CD4-positive, alpha-beta T cell (primary cell): ENCODE measurements at places on chromosomes 1 and 21.

- no peak for DNase-seq
Observed at GRCh38 chr21:21559285-21560045, 561.3 kb downstream of the NCAM2 start.

DNA sequence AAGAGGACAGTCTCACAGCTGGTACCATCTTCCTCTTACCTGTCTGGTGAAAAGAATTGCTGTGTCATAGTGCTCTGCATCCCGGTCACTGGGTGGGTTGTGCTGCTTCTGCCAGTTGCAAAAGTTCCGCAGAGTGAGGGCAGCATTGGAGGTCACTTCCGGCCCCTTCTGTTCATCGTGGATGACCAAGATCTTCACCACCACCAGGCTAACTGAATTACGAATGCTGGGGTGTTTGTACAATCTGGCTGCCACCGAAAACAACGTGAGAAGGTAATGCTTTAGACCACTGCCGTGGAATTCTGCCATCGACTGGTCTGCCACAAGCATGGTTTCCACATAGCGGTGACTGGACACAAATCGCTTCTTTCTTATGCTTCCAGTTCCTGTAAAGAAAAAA lies 2.9 kb downstream of the ADAMTS1 start:
- no peak for DNase-seq

DNA sequence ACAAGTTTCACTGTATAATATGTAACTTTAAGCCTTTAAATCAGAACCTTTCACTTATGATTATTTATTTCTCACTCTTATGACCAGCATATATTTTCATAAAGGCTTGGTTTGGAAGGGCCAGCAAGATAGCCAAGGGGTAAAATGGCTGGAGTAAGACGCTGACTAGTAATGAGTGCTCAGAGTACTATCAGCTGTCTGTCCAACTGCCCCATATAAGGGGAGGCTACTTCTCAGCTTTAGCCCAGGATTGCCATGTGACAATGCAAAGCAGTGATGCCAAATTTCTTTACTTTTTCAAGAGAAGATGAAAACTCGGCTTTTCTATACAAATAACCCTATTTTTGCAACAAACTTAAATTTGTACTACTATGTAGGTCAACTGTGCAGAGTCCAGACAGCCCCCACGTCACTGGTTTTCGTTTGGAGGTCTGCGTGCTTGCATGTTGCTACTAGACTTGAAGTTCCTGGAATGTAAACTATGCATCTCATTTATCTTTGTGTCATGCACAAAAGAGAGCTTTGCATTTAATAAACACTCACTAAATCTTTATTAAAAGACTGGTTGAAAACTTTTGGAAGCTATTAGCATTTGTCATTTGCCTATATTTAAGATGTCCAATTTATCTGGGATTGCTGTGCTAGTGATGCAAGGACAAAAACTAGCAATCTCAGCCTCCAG lies 110.4 kb downstream of the TNFSF18 start:
- DNase-seq, result no peak

- no peak for DNase-seq
Observed at GRCh38 chr1:228190182-228190581, 17.7 kb upstream of the OBSCN start.

GRCh38 chr21:44370027-44370735 lies 16.8 kb downstream of the TRPM2 start:
- no peak for DNase-seq

- no peak for DNase-seq
Observed at GRCh38 chr1:172254521-172255222, 165.8 kb upstream of the C1orf105 start.

GRCh38 chr1:192564099-192564498 lies 11.5 kb upstream of the RGS1 start:
- no peak for DNase-seq

DNA sequence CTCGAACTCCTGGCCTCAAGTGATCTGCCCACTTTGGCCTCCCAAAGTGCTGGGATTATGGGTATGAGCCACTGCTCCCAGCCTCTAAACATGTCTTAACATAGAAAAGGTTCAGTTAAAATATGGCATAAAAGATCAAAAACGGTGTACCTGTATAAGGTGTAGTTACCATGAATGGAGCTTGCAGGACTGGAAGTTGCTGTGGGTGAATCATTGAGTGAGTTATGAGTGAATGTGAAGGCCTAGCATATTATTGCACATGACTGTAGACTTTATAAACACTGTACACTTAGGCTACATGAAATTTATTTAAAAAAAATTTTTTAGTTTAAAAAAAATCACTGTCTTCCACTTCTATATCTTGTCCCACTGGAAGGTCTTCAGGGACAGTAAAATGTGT lies 15.7 kb downstream of the ABCD3 start:
- no peak for DNase-seq

GRCh38 chr1:155218854-155219591 lies 10.5 kb downstream of the MTX1 start:
- DNase-seq, result no peak

DNA sequence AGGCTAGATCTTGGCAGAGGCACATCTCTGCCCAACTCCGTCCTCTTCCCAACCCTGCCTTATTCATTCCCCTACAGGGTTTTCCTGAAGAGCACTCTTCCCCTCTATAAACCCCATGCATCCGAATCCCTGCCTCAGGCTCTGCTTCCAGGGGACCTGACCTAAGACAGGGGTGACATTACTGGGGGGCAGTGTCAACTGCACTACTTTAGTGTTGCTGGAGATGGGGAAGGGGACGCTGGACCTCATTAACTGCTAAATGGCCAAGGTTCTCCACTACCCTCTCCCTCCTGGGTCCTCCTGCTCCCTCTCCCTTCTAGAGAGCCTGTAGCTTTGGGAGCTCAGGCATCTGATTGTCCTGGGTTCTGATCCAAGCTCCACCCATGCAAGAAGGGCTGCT lies 126.2 kb downstream of the GRIK3 start:
- no peak for DNase-seq

DNA sequence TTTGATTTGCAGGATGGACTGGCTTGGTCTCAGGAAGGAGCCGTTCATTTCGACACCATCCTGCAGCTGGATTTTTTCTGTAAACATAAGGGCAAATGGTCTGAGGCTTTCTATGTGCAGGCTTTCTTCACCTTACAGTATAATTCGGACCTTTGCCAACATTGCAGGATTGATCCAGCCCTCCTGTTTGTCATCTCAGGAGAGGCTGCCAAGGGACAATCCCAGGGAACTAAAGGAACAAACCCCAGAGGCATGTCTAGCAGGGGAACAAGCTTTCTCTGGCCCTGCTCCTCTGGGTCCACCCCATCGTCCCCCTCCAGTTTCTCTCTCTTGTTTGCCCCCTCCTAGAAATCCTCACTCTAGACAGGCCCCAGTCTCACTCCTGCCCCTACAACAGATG lies 24.8 kb upstream of the GBP6 start:
- no peak for DNase-seq

- no peak for DNase-seq
Observed at GRCh38 chr1:20265250-20265649, 25.4 kb upstream of the VWA5B1 start.

GRCh38 chr1:64505232-64505943 lies 35.5 kb downstream of the CACHD1 start:
- peak; percentile 61 for DNase-seq

- peak; percentile 92 for DNase-seq
Observed at GRCh38 chr1:203267347-203267846, 37.9 kb upstream of the BTG2 start.

DNA sequence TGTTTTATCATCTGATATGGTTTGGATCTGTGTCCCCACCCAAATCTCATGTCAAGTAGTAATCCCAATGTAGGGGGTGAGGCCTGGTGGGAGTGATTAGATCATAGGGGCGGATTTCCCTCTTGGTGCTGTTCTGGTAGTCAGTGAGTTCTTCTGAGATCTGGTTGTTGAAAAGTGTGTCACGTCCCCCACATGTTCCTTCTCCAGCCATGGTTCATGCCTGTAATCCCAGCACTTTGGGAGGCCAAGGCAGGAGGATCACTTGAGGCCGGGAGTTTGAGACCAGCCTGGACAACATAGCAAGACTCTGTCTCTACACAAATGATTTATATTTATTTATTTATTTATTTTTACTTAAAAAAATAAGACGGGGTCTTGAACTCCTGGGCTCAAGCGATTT lies 30.8 kb upstream of the EDARADD start:
- DNase-seq, result no peak

DNA sequence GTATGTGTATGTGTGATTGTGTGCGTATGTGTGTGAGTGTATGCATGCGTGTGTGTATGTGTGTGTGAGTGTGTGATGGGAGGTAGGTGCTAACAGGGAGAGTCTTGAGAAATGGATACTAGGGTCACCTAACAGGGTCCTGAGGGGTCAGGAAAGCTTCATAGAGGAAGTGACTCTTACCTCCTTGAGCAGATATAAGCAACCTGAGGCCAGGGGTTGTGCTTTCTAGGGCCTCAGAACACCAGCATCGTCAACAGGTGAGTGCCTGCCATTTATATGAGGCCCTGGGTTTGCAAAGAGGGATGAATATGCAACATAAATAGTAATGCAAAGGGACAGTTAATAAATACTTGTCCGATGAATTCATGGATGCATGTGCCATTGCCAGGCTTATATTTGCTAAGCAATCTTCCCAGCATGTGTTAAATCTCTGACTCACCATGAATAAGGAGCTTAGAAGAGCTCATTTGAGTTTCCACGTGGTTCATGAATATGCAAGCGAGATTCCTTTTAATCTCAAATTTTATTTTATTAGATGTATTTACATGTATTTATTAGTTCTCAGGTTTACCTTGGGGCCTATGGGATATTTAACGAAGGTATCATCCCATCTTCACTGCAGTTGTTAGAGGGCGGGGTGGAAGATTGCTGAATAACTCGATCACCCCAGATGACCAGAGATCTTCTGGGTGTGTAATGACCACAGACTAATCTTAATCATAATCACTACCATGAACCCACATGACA lies 438.3 kb downstream of the CAMTA1 start:
- no peak for DNase-seq

- DNase-seq, result no peak
Observed at GRCh38 chr1:211480941-211481545, 10.9 kb downstream of the RD3 start.

GRCh38 chr1:9822897-9823692 lies 670 bp downstream of the CLSTN1 start:
- DNase-seq, result no peak

DNA sequence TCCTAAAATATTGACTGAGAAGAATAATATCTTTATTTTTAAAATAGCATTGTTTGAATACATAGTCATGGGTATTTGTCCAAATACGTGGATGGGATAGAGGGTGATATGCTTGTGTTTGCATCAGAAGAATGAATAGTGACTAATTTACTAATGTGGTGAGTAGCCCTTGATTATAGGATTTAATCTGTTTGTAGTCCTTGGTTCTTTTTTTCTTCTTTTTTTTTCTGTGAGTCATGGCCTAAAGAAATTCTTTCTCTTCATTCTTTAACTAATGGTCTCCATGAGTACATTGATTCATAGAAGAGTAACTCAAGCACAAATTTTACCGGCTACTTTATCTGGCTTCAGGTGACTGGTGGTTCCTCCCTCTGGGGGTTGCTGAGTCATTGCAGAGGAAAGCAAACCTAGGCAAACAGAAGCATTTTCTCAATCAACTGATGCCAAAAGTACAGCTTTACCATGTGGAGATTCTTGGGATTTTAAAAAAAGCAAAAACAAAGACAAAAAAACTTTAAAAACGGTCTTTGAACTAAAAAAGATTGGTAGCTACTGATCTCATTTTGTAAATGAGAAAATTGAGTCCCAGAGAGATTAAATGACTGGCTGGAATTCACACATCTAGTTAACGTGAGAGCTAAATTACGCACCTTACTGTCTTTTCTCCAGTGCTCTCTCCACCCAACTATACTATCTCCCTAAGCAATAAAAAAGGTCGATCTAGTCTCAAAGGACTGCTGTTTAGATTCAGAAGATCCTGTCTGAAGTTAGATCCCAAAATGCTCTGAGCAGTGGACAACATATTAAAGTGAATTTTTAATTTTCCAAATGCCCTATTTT lies 40.5 kb downstream of the AK5 start:
- no peak for DNase-seq

GRCh38 chr21:15947677-15948076 lies 217.9 kb downstream of the USP25 start:
- DNase-seq, result no peak

DNA sequence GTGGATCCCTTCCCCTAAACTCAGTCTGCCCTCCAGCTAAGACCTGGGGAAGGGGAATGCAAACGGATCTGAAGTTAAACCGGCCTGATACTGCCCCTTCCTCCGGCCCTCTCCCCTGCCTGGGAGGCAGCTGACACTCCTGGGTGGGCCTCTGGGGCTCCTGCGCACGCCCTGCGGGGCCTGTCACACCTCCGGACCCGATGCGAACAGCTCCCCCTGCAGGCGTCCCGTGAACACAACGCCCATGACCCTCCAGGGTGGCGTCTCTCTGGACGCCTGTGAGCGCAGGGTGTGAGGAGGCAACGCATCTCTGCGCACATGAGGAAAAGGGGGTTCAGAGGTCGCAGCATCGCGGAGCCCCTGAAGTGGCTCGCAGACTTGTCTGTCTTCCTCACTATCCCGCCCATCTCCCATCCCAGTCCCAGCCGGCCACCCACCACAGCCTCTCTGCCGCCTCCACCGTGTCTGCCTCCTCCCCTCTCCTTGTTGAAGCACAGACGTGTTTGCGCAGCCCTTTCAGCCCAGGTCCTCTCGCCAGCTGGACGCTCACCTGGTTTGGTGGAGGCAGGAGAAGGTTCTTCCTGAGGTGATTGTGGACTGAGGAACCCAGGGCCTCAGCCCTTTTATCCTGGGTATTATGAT lies 421 bp upstream of the LCE3A start:
- DNase-seq, result no peak

DNA sequence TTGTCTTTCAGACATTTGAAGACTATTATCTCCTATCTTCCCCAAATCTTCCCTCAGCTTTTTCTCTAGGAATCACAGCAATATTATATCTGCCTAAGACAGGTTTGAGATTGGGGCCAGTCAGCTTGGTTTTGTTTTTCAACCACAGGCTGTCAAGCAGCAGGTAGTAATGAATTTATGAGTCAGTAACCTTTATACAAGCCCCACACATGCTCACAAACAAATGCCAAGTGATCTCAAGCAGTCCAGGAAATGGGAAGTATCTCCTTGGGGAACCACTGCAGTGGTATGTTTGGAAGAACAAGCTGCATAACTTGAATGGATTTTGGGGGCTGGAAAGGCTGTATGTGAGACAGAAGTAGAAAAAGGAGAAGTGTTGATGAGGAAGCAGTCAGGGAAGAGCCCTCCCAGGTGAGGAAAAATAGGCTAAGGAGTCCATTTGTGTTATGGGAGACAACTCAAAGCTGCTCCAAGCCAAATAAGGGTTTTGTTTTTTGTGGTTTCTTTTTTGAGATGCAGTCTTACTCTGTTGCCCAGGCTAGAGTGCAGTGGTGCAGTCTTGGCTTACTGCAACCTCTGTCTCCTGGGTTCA lies 2.1 kb downstream of the DHDDS start:
- no peak for DNase-seq

DNA sequence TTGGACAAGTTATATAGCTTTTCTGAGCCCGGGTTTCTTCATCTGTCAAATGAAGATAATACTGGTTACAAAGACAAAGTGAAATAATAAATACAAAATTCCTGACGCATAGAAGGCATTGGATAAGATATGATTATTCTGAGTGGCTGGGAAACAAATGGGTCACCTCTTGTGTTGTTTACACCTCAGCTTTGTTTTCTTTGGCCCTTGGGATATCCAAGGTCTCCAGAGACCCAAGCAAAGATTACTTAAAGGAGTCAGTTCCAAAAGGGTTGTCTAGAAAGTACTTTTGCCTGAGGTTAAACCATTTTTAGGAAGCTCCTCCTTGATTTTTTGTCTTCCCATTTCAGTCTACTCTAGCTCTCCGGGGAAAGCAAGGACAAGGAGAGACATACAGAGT lies 9.7 kb downstream of the KHDRBS1 start:
- no peak for DNase-seq

GRCh38 chr1:243946946-243947345 lies 96.9 kb upstream of the AKT3 start:
- DNase-seq, result peak; percentile 61

- no peak for DNase-seq
Observed at GRCh38 chr1:78722105-78722504, 72.5 kb downstream of the IFI44 start.
